Breast epithelium (tissue), 4 donors: ENCODE measurements at places on chromosomes 2 and 18. TPM values are rescaled to one million over a fixed set of nuclear protein-coding genes. Genes with fewer than 3 reads are reported as not detected.

Gene RBM44
- total RNA-seq, result 2.5 TPM

DNA sequence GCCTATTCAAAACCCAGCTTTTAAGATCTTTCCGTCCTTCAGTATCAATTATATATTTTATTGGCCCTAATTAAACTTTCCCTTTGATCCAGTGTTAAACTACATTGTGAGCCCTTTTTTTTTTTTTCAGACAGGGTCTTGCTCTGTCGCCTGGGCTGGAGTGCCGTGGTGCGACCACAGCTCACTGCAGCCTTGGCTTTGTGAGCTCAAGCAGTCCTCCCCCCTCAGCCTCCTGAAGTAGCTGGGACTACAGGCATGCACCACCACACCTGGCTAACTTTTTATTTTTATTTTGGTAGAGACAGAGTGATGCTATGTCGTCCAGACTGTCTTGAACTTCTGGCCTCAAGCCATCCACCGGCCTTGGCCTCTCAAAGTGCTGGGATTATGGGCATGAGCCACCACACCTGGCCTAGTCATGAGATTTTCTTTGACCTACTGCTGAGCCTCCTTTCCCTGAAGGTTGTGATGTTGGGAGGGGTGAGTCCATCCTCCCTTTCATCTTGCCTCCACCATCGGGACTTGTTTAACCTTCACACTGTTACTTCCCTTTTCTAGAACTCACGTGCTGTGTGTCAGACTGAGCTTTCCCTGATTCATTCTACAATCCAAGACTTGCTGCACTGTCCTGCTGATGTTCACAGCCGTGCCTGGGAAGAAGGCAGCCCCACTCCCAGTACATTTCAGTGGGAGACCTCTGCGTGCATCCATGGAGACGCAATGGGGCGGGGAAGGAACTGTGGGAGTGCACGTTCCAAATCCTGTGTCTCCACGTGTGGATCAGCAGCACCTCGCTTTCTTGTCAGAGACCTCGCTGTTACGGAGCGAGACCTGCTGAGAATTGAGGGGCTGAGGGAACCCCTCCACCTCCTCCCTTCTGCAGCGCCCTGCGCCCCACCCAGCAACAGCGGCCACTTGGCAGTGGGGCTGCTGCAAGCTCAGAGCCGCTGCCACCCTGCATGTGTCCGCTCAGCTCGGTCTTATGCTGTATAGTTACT is 10.8 kb downstream of the OXER1 start:
- DNase-seq, result no peak

- DNase-seq, result no peak
These were observed 2.5 kb upstream of the SH3RF3 start for GRCh38 chr2:109126501-109126860.

- no peak for DNase-seq
These were observed 16.2 kb upstream of the ZCCHC2 start for GRCh38 chr18:62506495-62507143.

DNA sequence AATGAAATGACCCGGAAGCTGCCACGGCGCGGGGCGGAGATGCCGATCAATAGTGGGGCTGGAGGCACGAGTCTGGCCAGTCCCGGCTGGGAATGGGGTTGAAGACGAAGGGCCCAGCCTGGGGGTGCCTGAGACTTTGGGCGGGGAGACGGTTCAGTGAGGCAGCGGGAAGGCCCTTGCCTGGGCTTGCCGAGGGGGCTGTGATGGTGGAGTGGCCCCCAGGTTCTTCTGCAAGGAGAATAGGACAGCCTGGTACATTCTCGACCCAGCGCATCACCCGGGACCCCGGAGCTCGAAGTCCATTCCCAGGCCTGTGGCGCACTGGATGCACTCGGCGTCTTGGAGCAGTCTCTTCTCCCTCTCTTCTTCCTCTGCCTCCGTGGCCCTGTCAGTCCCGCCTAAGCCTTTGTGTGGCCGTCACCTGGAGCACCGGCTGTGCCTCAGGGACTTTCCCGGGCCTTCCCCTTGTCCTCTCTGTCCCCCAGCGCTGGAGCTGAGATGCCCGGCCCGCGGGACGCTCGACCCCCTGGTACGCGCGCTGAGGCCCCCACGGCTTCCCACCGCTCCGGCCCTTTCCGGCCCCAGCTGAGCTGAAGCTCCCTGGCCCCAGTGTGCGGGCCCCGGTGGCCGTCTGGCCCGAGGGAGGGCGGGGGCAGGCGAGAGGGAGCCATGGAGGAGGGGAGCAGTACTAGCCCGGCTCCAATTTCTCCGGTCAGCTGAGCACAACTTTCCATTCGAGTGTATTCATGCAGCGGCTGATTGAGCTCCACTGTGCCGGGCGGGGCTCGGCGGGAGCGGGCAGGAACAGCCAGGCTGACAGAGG is 8.0 kb downstream of the SIX3 start:
- no peak for DNase-seq
